ENCODE measurements at places on chromosomes 1 and 21. TPM values are rescaled to one million over a fixed set of nuclear protein-coding genes. Genes with fewer than 3 reads are reported as not detected.

- DNase-seq = no peak
- H3K27me3 ChIP-seq = no peaks in the 10 kb centered on the region
- no peaks in the 10 kb centered on the region for H3K4me1 ChIP-seq
- no peaks in the 10 kb centered on the region for H3K36me3 ChIP-seq
- H3K27ac ChIP-seq = no peak overlapping the region
Observed at GRCh38 chr1:167659450-167659849, 29.4 kb downstream of the RCSD1 start.

- no peak for DNase-seq
- H3K4me1 ChIP-seq = no peaks in the 10 kb centered on the region
- no peak overlapping the region for H3K4me3 ChIP-seq
- no peak overlapping the region for H3K27ac ChIP-seq
Observed at GRCh38 chr21:39317134-39318090, 4.0 kb upstream of the BRWD1 start.

DNA sequence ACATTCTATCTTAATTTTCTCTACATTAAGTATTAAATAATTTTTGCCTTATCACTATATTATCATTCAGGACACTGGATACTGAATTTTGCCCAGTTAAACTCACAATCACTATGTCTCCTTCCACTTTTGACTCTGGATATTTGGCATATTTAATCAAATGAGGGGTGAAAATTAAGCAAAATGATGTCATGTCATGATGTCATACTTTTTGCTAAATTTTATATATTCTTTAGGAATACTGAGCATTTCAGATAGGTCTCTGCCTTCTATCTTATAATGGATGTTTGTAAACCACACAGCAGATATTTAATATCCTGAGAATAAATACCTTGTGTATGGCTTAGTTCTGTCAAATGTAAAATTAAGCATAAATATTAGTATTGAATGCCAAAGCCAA is 79.5 kb upstream of the HIVEP3 start:
- peaks cover 1% of the 10 kb centered on the region for H3K27me3 ChIP-seq
- DNase-seq = no peak
- H3K27ac ChIP-seq = no peak overlapping the region
- no peaks in the 10 kb centered on the region for H3K36me3 ChIP-seq
- H3K4me1 ChIP-seq = no peaks in the 10 kb centered on the region
- no peak overlapping the region for H3K4me3 ChIP-seq

DNA sequence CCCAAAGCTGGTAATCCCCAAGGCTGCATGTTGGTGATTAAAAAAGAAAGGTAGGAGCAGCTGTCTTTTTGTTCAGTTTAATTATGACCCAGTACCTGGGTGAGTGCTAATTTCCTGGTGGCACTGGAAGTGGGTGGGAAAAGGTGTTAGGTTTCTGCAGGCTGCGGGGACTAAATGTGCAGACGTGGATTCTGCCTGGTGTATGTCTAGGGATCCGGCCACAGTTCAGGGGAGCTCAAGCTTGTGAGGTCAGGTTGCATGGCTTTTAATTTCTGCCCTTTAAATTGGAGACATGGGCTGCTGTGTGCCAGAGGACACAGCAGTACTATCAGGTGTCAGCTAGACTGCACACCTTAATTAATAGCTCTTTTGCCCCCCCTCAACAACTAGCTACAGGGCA is 20.3 kb upstream of the TBX19 start:
- H3K4me3 ChIP-seq = no peak overlapping the region
- DNase-seq = no peak
- no peaks in the 10 kb centered on the region for H3K27me3 ChIP-seq
- peak overlapping the region; percentile 95 for H3K27ac ChIP-seq
- H3K36me3 ChIP-seq = no peaks in the 10 kb centered on the region
- peaks cover 11% of the 10 kb centered on the region for H3K4me1 ChIP-seq

DNA sequence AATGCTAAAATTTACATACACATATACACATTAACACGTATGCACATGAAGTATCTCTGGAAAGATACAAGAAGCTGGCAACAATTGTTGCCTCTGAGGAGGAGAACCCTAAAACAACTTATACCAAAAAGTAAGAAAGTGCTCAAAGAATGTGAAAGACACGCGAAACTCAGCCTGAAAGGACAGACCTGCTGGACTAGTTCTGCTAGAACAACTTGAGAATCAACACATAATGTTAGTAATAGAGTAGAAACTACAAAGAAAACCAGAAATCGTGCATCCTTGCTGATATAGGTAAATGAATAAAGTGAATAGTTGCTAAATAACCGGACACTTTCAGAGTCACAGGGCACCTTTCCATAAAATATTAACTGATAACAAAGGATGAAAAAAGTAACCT is 242.5 kb downstream of the RERE start:
- no peak overlapping the region for H3K4me3 ChIP-seq
- H3K36me3 ChIP-seq = no peaks in the 10 kb centered on the region
- H3K27me3 ChIP-seq = no peaks in the 10 kb centered on the region
- DNase-seq = no peak
- no peak overlapping the region for H3K27ac ChIP-seq

GRCh38 chr1:42950116-42950481 is 8.6 kb downstream of the SLC2A1 start:
- H3K27me3 ChIP-seq = no peaks in the 10 kb centered on the region
- no peak overlapping the region for H3K27ac ChIP-seq
- H3K4me3 ChIP-seq = no peak overlapping the region
- no peaks in the 10 kb centered on the region for H3K36me3 ChIP-seq

GRCh38 chr21:28704746-28705145 is 287.9 kb downstream of the LTN1 start:
- DNase-seq = peak; percentile 59
- H3K27ac ChIP-seq = peak overlapping the region; percentile 57
- H3K36me3 ChIP-seq = no peaks in the 10 kb centered on the region
- peaks cover 3% of the 10 kb centered on the region for H3K4me1 ChIP-seq

GRCh38 chr21:33198346-33199099 is 31.2 kb upstream of the IFNAR2 start:
- H3K27me3 ChIP-seq = no peaks in the 10 kb centered on the region
- H3K4me1 ChIP-seq = no peaks in the 10 kb centered on the region
- H3K36me3 ChIP-seq = no peaks in the 10 kb centered on the region
- H3K27ac ChIP-seq = no peak overlapping the region
- DNase-seq = no peak
- no peak overlapping the region for H3K4me3 ChIP-seq

DNA sequence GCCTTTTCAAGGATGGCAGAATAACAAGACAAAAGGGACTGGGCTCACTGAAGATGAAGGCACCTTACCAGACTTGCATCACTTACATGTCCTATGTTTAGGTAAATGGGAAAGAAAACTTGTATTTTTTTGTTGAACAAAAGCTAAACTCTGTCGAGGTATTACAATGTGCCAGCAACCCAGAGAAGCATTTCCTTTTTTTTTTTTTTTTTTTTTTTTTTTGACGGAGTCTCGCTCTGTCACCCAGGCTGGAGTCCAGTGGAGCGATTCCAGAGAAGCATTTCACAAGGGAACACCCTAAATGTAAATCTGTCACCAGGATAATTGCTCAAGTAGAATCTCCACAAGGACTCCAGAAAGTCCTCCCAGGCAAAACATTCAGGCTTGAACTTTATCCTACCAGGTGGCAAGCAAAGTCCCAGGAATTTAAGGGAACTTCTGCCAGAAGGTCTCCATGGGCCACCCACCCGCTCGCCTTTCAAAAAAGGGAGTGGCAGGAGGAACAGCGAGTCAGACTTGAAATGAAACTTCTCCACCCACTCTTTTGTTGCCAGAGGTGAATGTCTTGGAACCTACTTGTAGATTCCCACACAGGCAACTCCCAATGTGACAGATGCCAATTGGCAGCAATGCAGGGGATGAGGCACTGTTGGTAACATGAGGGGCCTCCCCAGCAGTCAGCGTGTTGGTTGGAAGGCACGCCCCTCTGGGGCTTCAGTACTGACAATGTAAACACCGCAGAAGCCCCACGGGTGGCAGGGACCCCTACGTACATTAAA is 125.0 kb downstream of the TIAM1 start:
- no peaks in the 10 kb centered on the region for H3K27me3 ChIP-seq
- no peak overlapping the region for H3K4me3 ChIP-seq
- H3K27ac ChIP-seq = no peak overlapping the region
- no peak for DNase-seq
- H3K36me3 ChIP-seq = no peaks in the 10 kb centered on the region
- H3K4me1 ChIP-seq = no peaks in the 10 kb centered on the region

- H3K27me3 ChIP-seq = peaks cover 1% of the 10 kb centered on the region
- H3K4me3 ChIP-seq = no peak overlapping the region
- H3K27ac ChIP-seq = no peak overlapping the region
- no peak for DNase-seq
- H3K36me3 ChIP-seq = no peaks in the 10 kb centered on the region
- no peaks in the 10 kb centered on the region for H3K4me1 ChIP-seq
Observed at GRCh38 chr1:52582116-52582696, 20.0 kb upstream of the GPX7 start.

DNA sequence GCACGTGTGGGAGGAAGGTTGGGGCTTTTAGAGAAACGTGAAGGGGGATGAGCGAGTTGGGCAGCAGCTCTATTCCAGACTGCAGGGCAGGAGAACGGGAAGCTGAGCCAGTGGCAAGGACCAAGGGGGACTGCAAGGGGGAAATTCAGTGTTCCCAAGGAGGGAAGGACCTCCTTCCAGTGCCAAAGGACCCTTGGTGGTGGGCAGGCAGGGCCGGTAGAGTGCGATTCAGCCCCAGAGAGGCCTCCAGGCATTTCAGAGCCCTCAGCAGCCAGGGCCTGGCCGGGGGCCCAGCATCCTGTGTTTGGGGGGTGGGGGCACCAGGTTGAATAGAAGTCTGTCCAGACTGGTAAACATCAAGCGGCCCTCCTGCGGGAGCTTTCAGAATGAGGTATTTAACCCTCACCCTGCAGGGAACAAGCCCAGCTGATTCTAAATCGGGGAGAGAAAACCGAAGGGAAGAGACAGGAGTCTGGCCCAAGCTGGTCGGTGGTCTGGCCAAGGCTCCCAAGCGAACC is 2.3 kb downstream of the COL9A2 start:
- DNase-seq = no peak
- no peaks in the 10 kb centered on the region for H3K36me3 ChIP-seq
- peak overlapping the region; percentile 77 for H3K27ac ChIP-seq
- H3K27me3 ChIP-seq = no peaks in the 10 kb centered on the region
- no peaks in the 10 kb centered on the region for H3K4me1 ChIP-seq

NES gene
- 57.2 TPM for total RNA-seq

GRCh38 chr1:50329332-50329932 is 93.8 kb downstream of the DMRTA2 start:
- H3K4me1 ChIP-seq = no peaks in the 10 kb centered on the region
- H3K27ac ChIP-seq = no peak overlapping the region
- no peak for DNase-seq
- H3K36me3 ChIP-seq = no peaks in the 10 kb centered on the region
- H3K4me3 ChIP-seq = no peak overlapping the region

DNA sequence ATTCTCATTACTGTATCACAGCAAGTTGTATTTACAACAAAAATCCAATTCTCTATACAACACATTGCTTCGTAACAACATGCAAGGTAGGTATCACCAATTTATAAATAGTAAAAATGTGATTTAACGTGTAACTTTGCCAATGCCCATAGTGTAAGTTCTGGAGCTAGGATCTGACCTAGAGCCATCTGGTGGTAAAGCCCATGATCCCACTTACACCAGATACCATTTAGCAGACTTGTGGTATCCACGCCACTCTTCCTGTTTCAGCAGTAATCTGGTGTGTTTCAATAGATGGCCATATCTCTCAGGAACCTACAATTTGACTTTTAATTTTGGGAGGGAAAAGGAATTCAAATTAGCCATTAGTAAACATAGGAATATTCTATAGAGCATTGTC is 10.2 kb downstream of the SETSIP start:
- no peaks in the 10 kb centered on the region for H3K4me1 ChIP-seq
- no peak overlapping the region for H3K4me3 ChIP-seq
- H3K36me3 ChIP-seq = no peaks in the 10 kb centered on the region
- no peaks in the 10 kb centered on the region for H3K27me3 ChIP-seq
- DNase-seq = no peak
- no peak overlapping the region for H3K27ac ChIP-seq

DNA sequence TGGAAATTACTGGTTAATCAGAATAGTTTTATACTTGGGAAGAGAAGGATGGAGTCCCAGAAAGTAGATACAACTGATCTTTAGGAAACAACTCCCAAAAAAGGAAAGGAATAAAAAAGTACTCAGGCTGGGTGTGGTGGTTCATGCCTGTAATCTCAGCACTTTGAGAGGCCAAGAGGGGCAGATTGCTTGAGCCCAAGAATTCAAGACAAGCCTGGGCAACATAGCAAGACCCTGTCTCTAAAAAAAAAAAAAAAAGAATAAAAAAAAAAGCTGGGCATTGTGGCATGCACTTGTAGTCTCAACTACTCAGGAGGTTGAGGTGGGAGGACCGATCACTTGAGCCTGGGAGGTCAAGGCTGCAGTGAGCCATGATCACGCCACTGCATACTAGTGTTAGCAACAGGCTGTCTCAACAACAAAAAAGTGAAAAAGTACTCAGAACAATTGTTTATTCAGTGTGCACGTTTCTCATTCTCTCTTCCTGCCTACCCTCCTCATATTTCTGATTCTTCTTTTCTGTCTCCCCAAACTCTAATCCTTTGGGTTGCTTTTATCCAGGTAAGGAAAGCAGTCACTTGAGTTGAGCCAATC is 2.2 kb upstream of the DHCR24 start:
- H3K4me1 ChIP-seq = peaks cover 2% of the 10 kb centered on the region
- no peaks in the 10 kb centered on the region for H3K36me3 ChIP-seq
- H3K4me3 ChIP-seq = no peak overlapping the region
- H3K27me3 ChIP-seq = no peaks in the 10 kb centered on the region
- H3K27ac ChIP-seq = no peak overlapping the region

DNA sequence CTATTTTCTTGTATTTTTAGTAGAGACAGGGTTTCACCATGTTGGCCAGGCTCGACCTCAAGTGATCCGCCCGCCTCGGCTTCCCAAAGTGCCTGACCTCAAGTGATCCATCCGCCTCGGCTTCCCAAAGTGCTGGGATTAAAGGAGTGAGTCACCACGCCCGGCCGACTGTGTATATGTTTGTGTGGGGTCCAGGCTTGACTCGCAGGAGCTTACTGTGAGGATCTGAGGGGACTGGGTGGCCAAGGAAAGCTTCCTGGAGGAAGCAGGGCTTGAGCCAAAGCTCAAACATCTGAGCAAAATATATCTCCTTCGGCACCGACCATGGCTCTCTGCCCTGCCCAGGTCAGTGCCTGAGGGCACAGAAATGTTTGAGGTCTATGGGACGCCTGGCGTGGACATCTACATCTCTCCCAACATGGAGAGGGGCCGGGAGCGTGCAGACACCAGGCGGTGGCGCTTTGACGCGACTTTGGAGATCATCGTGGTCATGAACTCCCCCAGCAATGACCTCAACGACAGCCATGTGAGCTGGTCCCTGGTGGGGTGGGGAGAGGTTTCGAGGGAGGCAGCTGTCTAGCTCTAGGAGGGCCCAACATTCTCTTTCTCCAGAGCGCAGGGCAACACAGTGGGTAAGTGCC is 10.5 kb downstream of the PADI3 start:
- no peaks in the 10 kb centered on the region for H3K4me1 ChIP-seq
- no peak overlapping the region for H3K4me3 ChIP-seq
- H3K27me3 ChIP-seq = no peaks in the 10 kb centered on the region
- DNase-seq = peak; percentile 24

OR2T35 gene
- total RNA-seq = not detected

- no peaks in the 10 kb centered on the region for H3K4me1 ChIP-seq
- no peak overlapping the region for H3K27ac ChIP-seq
- no peak for DNase-seq
- H3K36me3 ChIP-seq = no peaks in the 10 kb centered on the region
- no peaks in the 10 kb centered on the region for H3K27me3 ChIP-seq
Observed at GRCh38 chr1:163275222-163275621, 46.5 kb upstream of the NUF2 start.

- peak; percentile 77 for DNase-seq
- no peak overlapping the region for H3K27ac ChIP-seq
- no peaks in the 10 kb centered on the region for H3K4me1 ChIP-seq
- no peaks in the 10 kb centered on the region for H3K36me3 ChIP-seq
Observed at GRCh38 chr21:45286671-45287437, 841 bp downstream of the POFUT2 start.

SH3GLB1 gene
- 92.4 TPM for total RNA-seq

OR14K1 gene
- 0.62 TPM for total RNA-seq

MFN2 gene
- total RNA-seq = 57.1 TPM

HOOK1 gene
- 1.4 TPM for total RNA-seq

SLFNL1 gene
- total RNA-seq = 0.69 TPM

LPAR3 gene
- 0.33 TPM for total RNA-seq

Measured in aorta (tissue), 5 donors.